ENCODE measurements at places on chromosomes 1 and 21. TPM values are rescaled to one million over a fixed set of nuclear protein-coding genes. Genes with fewer than 3 reads are reported as not detected.

- H3K4me3 ChIP-seq = no peak overlapping the region
- peaks cover 13% of the 10 kb centered on the region for H3K4me1 ChIP-seq
- H3K27me3 ChIP-seq = no peaks in the 10 kb centered on the region
- peak overlapping the region; percentile 82 for H3K27ac ChIP-seq
- no peak for DNase-seq
These were observed 33.9 kb upstream of the CSF1 start for GRCh38 chr1:109876617-109877316.

Gene HRNR
- not detected for total RNA-seq

DNA sequence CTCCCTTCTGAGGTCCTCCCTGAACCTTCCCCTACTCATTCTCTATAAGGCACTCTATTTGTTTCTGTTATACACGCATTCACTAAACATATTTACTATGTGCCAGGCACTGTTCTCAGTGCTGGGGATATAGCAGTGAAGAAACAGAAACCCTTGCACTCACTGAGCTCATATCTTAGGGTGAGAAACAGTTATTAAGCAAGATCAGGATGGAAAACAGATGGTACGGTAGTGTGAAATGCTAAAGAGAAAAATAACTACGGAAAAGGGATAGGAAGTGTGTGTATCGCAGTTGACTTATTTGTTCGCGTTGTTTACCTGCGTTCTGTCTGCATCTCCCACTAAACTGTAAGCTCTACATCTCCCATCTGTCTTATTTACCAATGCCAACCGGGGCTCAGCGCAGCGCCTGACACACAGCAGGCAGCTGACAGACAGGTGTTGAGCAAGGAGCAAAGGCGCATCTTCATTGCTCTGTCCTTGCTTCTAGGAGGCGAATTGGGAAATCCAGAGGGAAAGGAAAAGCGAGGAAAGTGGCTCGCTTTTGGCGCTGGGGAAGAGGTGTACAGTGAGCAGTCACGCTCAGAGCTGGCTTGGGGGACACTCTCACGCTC lies 572 bp downstream of the CYB5RL start:
- H3K4me3 ChIP-seq = no peak overlapping the region
- DNase-seq = no peak

Gene FHAD1
- 0.55 TPM for total RNA-seq

- DNase-seq = no peak
- no peak overlapping the region for H3K27ac ChIP-seq
- H3K27me3 ChIP-seq = no peaks in the 10 kb centered on the region
These were observed 82.6 kb upstream of the F3 start for GRCh38 chr1:94624203-94624602.

Gene GNAT2
- 0.95 TPM for total RNA-seq

DNA sequence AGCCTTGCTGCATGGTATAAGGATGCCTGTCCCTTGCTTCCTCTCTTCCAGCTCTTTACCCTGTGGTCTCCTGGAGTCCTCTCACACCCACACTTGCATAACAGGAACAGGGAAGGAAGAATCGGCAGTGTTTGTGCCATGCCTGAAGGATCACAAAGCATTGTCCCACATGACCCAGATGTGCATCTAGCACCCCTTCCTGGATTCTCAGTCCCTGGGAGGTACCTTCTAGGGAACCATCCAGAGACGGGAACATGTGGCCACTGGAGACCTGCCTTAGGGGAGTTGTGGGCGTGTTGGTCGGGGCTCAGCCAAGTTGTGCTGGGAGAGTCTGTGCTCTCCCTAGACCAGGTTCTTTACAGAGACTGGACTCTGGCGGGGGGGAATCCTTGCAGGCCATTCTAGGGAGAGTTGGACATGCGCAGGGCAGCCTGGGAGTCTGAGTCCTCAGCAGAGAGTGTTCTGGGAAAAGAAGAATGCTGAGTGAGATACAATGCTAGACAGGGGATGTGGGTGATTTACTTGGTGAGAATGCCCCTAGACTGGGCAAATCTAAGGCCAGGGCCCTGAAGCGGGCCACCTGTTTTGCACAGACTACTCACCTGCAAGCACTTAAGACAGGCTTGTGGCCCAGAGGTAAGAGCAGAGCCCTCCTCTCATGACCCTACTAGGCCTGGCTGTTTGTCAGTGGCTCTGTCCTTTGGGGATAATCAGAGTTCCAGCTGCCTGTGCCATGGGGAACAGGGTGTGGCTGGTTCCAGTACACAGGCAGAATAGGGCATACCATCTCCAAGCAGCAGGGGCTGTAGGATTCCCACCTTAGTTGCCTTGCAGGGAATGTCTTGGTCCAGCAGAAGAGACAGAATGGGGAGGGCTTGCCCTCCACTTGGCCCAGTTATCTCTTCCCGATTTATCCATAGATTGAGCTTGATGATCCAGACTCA lies 89.8 kb downstream of the MAN1C1 start:
- peaks cover 18% of the 10 kb centered on the region for H3K4me1 ChIP-seq
- no peak overlapping the region for H3K4me3 ChIP-seq
- no peaks in the 10 kb centered on the region for H3K27me3 ChIP-seq

Gene SH2D1B
- not detected for total RNA-seq

Gene RIT1
- 30.9 TPM for total RNA-seq

GRCh38 chr1:213931836-213932235 lies 55.9 kb upstream of the PROX1 start:
- no peak overlapping the region for H3K27ac ChIP-seq
- H3K27me3 ChIP-seq = no peaks in the 10 kb centered on the region
- no peaks in the 10 kb centered on the region for H3K4me1 ChIP-seq
- H3K36me3 ChIP-seq = no peaks in the 10 kb centered on the region

Gene PDZK1
- total RNA-seq = 1.8 TPM

GRCh38 chr1:167659450-167659849 lies 29.4 kb downstream of the RCSD1 start:
- no peak overlapping the region for H3K27ac ChIP-seq
- H3K36me3 ChIP-seq = no peaks in the 10 kb centered on the region
- no peak for DNase-seq
- peaks cover 40% of the 10 kb centered on the region for H3K4me1 ChIP-seq
- H3K27me3 ChIP-seq = no peaks in the 10 kb centered on the region

Gene TAS1R1
- total RNA-seq = not detected

Gene FCMR
- 1.7 TPM for total RNA-seq

DNA sequence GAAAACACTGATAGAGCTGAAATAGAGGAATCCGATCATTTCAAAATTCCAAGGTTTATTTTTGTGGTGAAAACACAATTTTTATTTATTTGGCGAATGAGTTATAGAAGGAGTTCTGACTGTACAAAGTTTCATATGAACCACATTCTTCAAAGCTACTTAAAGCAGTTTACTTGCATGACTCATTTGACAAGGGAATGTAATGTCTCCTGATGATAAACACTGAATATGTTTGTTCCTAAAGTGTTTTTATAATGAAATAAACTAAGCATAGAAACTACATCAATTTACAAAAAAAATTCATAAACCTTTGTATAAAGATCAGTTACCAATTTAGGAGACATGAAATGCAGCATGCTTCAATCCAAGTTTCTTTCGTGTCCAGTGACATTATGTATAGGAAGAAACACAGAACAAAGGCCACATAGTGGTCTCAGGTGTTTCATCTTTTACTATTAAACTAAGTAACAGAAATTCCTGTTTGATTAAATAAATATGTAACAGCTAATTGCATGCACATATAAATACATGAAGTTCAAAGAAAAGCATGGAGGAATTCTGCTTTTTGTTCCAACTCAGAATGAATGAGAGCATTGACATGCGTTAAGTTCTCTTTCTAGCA lies 2.5 kb downstream of the PRKACB start:
- no peak for DNase-seq
- H3K27me3 ChIP-seq = no peaks in the 10 kb centered on the region
- H3K4me1 ChIP-seq = peaks cover 17% of the 10 kb centered on the region
- H3K27ac ChIP-seq = no peak overlapping the region
- H3K4me3 ChIP-seq = no peak overlapping the region

- H3K4me3 ChIP-seq = no peak overlapping the region
- no peak overlapping the region for H3K27ac ChIP-seq
- peaks cover 28% of the 10 kb centered on the region for H3K4me1 ChIP-seq
- H3K27me3 ChIP-seq = no peaks in the 10 kb centered on the region
- peaks cover 6% of the 10 kb centered on the region for H3K36me3 ChIP-seq
These were observed 1.0 kb upstream of the EFNA1 start for GRCh38 chr1:155126556-155127104.

DNA sequence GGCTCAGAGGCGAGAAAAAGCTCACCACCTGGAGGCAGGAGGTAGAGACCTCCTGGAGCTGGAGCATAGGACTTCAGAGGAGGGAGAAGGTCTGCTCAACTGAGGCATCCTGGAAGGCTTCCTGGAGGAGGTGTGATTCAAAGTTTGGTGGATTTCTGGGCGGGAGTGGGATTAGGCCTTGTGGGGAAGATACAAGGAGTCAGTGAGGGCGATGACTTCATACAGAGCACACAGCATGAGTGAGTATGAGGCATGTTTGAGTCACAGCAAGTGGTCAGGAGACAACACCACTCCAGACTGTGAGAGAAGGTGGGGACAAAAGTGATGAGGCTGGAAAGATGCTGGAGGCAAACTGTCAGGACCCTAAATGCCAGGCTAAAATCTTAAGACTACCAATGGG lies 77.6 kb downstream of the MATN1 start:
- H3K4me3 ChIP-seq = no peak overlapping the region
- no peak overlapping the region for H3K27ac ChIP-seq
- no peak for DNase-seq

DNA sequence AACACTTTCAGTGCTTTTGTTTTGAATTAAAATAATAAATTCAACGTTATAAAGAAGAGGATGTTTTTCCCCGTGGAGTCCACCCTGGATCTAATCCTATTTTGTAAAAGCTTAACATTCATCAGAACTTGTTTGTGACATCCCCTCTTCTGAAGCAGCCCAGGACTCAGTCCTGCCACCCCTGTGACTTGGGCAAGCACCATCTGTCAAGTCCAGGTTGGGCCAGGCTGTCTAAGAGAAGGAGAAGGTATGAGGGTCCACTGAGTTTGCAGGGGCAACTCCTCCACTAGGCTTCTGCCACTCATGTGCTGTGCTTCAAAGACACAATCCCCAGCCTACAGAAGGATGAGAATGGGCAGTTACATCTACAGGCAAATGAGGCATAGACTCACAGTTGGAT lies 59.7 kb downstream of the MT1HL1 start:
- H3K4me3 ChIP-seq = no peak overlapping the region
- H3K36me3 ChIP-seq = no peaks in the 10 kb centered on the region
- no peaks in the 10 kb centered on the region for H3K27me3 ChIP-seq
- no peaks in the 10 kb centered on the region for H3K4me1 ChIP-seq
- no peak for DNase-seq
- H3K27ac ChIP-seq = no peak overlapping the region

GRCh38 chr1:229554886-229555621 lies 3.5 kb downstream of the ABCB10 start:
- no peak for DNase-seq
- peaks cover 51% of the 10 kb centered on the region for H3K4me1 ChIP-seq
- no peak overlapping the region for H3K4me3 ChIP-seq
- H3K27me3 ChIP-seq = no peaks in the 10 kb centered on the region
- H3K27ac ChIP-seq = no peak overlapping the region

DNA sequence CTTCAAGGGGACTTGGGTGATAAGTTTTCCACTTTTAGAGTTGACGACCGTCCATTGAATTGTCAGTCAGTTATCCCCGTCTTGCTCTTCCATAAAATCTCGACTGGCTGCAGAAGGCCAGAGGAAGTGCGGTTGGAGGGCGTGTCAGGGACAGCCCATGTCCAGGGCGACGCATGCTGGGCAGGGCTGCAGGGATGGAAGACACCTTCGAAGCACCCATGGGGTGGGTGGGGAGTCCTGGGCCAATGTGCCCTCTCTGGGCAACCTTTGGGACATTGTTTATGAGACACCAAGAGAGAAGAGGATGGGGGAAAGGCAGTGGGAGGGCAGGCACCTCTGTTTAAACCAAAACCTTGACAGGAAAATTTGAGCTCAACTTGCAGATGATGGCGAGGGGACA lies 38.6 kb upstream of the EDN2 start:
- no peaks in the 10 kb centered on the region for H3K36me3 ChIP-seq
- no peak for DNase-seq
- no peak overlapping the region for H3K27ac ChIP-seq
- H3K27me3 ChIP-seq = no peaks in the 10 kb centered on the region
- no peak overlapping the region for H3K4me3 ChIP-seq

- no peak for DNase-seq
- H3K27ac ChIP-seq = no peak overlapping the region
- H3K4me1 ChIP-seq = no peaks in the 10 kb centered on the region
- H3K36me3 ChIP-seq = no peaks in the 10 kb centered on the region
These were observed 269.5 kb upstream of the NCAM2 start for GRCh38 chr21:20728691-20729090.

- no peak for DNase-seq
- no peaks in the 10 kb centered on the region for H3K36me3 ChIP-seq
- H3K4me1 ChIP-seq = no peaks in the 10 kb centered on the region
- peaks cover 1% of the 10 kb centered on the region for H3K27me3 ChIP-seq
These were observed 332.2 kb downstream of the NTNG1 start for GRCh38 chr1:107473065-107473464.

Gene TMEM240
- 1.6 TPM for total RNA-seq

GRCh38 chr1:57599236-57599994 lies 175.6 kb upstream of the DAB1 start:
- no peaks in the 10 kb centered on the region for H3K36me3 ChIP-seq
- no peaks in the 10 kb centered on the region for H3K4me1 ChIP-seq
- H3K27me3 ChIP-seq = no peaks in the 10 kb centered on the region
- no peak for DNase-seq
- H3K27ac ChIP-seq = no peak overlapping the region

Gene PCNX2
- 4.9 TPM for total RNA-seq

DNA sequence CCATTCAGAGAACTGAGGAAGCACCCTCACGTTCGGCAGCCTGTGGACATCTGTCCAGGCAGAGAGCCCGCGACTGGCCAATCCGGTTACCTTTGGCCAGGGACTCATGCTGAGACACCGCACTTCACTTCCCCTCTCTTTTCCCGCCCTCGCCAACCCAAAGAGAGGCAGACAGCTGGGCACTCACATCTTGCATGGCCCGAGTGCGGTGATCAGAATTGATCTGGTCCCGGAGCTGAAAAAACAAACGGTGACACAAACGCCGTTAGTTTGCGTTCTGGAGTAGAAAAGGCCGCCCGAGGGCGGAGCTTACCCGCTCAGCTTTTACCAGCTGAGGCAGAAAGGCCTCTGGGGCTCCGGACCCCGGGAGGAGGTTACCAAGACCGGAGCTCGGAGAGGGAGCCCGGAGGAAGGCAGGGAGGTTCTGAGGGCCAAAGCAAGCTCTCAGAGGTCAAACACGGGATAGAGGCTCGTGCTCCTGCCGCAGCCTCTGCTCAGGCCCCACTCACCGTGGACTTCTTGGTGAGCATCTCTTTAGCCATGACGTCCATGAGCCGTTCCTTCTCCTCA lies 376 bp downstream of the SF3A3 start:
- H3K27me3 ChIP-seq = no peaks in the 10 kb centered on the region
- H3K27ac ChIP-seq = peak overlapping the region; percentile 36
- H3K4me3 ChIP-seq = peak overlapping the region; percentile 72
- peaks cover 9% of the 10 kb centered on the region for H3K4me1 ChIP-seq
- H3K36me3 ChIP-seq = peaks cover 33% of the 10 kb centered on the region

Gene SH3BGR
- total RNA-seq = 97.3 TPM

- H3K36me3 ChIP-seq = peaks cover 30% of the 10 kb centered on the region
- H3K4me1 ChIP-seq = no peaks in the 10 kb centered on the region
- H3K27ac ChIP-seq = no peak overlapping the region
These were observed 37.5 kb downstream of the PGM1 start for GRCh38 chr1:63630666-63631065.

All from adrenal gland (tissue), 19 donors.